ENCODE measurements at places on chromosomes 16 and 17.

- DNase-seq, result no peak
Observed at GRCh38 chr16:13306161-13306995, 405.0 kb downstream of the SHISA9 start.

DNA sequence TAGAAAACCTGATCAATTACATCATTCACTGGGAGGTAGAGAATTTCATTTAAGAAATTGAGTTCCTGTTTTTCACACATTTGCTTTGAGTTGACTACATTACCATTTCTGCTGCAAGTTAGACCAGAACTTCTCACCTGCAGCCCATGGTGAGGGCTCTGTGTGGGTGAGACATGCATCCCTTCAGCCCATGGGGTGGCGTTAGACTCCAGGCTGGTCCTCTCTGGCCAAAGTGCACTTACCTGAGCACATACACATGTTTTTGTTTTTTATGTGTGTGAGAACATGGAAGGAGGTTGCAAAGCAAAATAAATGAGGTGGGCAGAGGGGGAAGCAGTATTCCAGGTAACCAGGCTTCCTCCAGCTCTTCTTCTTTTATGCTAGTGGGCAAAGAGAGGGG is 470.2 kb downstream of the PMP22 start:
- no peak for DNase-seq

DNA sequence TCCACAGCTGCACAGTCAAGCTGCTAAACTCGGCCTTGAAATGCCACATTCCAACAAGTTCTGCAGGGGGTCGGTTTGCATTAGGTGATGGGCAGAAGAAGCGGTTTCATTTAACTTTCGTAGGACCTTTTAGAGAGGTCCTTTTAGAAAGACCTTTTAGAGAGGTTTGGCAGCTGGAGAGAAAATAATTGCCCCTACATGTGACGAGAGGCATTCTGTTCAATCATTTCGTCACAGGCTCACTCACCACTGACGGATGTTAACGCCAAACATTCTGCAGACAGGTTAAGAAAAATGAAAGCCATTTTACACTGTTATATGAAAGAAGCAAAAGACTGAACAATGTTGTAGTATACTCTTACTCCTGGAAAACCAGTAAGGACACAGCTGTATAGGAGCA is 76.5 kb upstream of the ZNF423 start:
- DNase-seq, result no peak

GRCh38 chr17:8946476-8946875 is 19.0 kb downstream of the PIK3R5 start:
- DNase-seq, result no peak

GRCh38 chr17:68482576-68483041 is 25.3 kb upstream of the WIPI1 start:
- no peak for DNase-seq

DNA sequence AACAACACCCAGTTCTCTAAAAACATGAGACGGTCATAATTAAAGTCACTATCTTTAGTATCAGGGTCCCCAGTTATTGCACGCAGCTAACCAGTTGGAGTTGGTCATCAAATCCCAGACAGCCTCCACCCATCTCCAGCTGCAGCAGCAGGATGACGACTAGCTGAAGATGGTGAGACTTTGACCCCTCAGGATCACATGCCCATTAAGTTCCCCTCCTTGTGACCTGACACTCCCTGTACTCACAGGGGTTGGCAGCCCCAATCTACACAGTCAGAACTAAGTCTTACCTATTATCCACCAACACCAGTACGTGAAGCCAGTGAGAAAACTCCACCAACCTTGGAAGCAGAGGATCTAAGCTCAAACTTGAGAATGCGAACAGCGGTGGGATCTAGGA is 37.7 kb upstream of the IRX5 start:
- no peak for DNase-seq

- DNase-seq, result no peak
Observed at GRCh38 chr16:9384141-9384540, 292.7 kb downstream of the HAPSTR1 start.

DNA sequence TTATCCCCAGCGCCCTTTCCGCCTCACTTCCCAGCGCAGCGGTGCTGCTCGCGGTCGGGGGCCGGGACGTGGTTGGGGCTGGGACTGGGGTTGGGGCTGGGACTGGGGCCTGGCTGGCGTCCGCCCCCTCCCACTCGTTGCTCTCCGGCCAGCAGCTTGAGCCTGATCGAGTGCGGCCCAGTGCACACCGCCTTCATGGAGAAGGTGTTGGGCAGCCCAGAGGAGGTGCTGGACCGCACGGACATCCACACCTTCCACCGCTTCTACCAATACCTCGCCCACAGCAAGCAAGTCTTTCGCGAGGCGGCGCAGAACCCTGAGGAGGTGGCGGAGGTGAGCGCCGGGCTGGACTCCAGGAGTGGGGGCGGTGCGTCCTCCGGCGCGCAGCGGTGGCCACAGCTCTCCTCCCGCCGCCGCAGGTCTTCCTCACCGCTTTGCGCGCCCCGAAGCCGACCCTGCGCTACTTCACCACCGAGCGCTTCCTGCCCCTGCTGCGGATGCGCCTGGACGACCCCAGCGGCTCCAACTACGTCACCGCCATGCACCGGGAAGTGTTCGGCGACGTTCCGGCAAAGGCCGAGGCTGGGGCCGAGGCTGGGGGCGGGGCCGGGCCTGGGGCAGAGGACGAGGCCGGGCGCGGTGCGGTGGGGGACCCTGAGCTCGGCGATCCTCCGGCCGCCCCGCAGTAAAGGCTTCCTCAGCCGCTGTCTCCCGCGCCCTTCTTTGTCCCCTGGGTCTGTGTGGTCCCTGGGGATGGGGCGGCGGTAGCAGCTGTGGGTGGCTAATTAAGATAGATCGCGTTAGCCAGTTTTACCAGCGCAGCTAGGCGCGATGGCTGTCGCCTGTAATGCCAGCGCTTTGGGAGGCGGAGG is 1.8 kb downstream of the HSD17B1 start:
- DNase-seq, result peak; percentile 39

GRCh38 chr16:85210423-85211169 is 98.3 kb upstream of the CIBAR2 start:
- DNase-seq, result no peak

- DNase-seq, result no peak
Observed at GRCh38 chr16:82756283-82756599, 129.5 kb downstream of the CDH13 start.

GRCh38 chr17:77328823-77329740 is 188.3 kb downstream of the SEC14L1 start:
- DNase-seq, result no peak

- DNase-seq, result no peak
Observed at GRCh38 chr16:50425648-50426047, 56.9 kb upstream of the BRD7 start.

DNA sequence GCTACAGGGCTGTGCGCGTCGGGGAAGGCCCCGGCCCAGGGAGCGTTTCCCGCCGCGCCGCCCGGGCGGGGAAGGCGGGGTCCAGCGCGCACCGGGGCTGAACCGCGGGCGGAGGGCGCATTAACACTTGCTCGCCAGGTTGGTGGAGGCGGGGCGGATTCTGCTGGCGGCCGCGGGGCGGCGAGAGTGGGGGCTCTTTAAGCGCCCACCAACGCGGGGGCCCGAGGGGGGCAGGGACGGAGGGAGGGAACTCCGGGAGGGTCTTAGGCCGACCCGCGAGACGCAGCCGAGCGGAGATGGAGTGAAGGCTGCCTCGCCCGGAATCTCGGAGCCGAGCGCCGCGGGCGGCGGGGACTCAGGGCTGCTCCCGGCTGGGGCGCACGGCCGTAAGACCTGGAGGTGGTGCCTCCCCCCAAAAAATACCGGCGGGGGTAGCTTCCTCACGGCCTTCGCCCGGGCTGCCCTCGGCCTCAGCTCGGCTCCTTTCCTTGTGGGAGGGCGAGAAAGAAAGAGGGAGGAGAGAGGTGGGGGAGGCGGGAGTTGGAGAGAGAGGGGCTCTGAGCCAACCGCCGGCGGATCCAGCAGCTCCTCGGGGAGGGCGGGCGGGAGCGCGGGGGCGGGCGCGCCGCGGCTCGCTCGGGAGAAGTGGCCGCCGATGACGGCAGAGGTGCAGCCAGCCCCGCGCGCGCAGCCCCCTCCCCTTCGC is 415 bp upstream of the FOXF1 start:
- DNase-seq, result no peak

GRCh38 chr17:2867441-2868424 is 71.5 kb downstream of the RAP1GAP2 start:
- no peak for DNase-seq

- no peak for DNase-seq
Observed at GRCh38 chr16:6131526-6132050, 1034.0 kb upstream of the EEF2KMT start.

DNA sequence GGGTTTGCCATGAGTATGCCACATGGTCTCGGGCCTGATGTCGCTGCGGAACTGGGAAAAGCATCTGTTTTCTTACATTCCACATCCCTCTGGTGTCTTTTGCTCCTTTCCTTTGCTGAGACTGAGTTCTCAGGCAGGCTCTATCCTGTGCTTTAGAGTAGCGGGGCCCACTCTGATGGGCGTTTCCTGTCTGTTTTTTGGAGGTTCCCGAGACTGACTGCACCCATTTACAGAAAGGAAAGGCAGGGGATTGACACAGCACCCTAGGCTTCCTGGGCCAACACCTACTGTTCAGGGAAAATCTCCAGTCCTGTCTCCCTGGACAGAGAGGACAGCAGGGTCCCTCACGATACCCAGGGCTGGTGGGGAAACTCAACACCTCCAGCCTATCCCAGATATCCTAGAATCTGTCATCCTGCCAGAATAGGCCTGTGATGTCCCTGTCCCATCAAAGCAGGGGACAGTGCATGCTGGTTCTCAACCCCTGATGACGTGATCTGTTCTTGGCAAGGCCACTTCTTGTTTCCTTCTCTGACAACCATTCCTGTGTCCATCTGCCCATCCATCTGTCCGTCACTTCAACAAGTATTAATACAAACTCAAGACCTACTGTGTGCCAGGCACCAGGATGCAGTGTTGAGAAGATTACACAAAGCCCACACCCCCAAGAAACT is 42.2 kb downstream of the ACTG1 start:
- no peak for DNase-seq

GRCh38 chr17:82327757-82328140 is 5.8 kb downstream of the SECTM1 start:
- no peak for DNase-seq

GRCh38 chr16:15398618-15399316 is 3.2 kb downstream of the MPV17L start:
- DNase-seq, result no peak

- no peak for DNase-seq
Observed at GRCh38 chr17:28396635-28397239, 9.3 kb downstream of the SLC46A1 start.

DNA sequence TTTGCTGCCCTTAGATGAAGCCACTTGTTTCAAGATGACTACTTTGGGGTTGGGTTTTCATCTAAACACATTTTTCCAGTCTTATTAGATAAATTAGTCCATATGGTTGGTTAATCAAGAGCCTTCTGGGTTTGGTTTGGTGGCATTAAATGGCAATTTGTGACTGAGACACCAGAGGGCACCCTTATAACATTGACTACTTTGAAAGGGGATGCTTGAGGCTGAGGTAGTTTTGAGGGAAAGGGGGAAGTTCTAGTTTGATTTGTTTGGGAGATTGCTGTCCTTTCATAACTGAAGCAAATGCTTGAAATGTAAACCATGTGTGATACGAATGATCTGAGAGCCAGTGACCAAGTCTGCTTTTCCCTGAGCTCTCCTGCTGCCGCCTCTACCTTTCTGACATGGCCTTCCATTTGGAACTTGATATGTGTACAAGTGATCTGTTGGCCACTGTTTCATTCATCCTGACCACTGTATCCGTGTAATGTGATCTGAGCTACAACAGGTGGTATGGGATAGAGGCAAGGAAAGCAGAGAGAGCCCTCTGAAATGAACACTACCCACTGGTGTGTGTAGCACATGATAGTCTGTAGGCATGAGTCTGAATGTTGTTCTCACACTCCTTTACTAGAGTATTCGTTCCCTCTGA is 5.8 kb upstream of the RARA start:
- no peak for DNase-seq

DNA sequence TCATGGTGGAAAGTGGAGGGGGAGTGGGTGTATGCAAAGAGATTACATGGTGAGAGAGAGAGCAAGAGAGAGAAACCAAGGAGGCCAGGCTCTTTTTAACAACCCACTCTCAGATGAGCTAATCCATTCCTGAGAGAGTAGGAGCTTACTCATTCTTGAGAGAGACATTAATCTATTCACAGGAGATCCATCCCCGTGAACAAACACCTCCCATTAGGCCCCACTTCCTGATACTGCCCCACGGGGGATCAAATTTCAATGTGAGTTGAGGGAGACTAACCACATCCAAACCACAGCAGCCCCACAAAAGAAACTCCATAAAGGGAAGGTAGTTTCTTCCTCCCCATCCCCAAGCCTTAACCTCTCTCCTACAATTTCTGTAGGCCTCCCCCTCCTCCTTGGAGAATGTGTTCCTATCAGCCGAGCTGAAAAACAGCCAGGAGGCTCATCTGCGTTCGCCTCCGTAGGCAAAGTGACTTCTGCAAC is 450.0 kb downstream of the NPIPA7 start:
- no peak for DNase-seq

- DNase-seq, result no peak
Observed at GRCh38 chr16:80045861-80046260, 445.3 kb upstream of the MAF start.

DNA sequence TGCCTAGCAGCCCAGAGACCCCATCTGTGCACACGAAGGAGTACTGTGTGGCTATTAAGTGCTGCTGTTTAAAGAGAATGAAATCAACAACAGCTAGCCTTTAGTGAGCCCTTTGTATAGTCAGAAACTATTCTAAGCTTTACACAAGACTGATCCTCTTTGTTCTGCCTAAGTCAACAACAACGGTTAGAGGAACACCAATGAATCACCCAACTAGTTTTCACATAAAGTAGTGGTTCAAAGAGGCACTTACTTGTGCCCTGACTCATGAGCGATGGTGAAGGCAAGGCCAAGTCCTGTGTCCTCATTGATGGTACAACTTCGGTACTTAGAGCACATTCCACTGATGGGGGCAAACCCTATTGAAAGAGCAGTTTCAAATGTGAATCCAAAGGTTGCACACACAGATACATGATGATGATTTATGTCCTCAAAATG is 75.8 kb downstream of the ADAMTS18 start:
- no peak for DNase-seq

DNA sequence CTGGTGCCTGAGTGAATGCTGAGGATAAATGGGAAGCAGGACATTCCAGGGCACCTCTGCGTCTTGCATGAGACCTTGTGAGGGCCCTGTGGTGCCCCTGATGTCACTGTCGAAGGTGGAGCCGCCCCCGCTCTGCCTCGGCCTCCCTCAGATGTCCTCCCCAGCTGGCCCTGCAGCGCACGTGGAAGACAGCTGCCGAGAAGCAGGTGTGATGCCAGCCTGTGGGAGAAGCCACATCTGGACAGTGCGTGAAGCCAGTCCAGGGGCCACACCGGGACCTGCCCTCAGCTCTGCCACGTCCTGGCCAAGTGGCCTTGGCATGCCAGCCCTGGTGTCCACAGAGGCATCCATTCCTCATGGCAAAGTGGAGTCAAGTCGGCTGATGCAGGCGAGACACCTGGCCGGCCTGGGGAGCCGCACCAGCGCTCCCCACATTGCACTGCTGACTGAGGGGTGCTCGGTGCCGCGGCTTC is 21.6 kb upstream of the METRNL start:
- DNase-seq, result no peak

All from stimulated activated CD4-positive, alpha-beta T cell treated with anti-CD3 and anti-CD28 coated beads, TNF-alpha, amount 100 ng/mL, for 1 hour (primary cell).